Common myeloid progenitor, CD34-positive (primary cell): ENCODE measurements at places on chromosomes 6 and 20.

- no peak for DNase-seq
These were observed 101.6 kb downstream of the TMEM200A start for GRCh38 chr6:130467146-130468050.

DNA sequence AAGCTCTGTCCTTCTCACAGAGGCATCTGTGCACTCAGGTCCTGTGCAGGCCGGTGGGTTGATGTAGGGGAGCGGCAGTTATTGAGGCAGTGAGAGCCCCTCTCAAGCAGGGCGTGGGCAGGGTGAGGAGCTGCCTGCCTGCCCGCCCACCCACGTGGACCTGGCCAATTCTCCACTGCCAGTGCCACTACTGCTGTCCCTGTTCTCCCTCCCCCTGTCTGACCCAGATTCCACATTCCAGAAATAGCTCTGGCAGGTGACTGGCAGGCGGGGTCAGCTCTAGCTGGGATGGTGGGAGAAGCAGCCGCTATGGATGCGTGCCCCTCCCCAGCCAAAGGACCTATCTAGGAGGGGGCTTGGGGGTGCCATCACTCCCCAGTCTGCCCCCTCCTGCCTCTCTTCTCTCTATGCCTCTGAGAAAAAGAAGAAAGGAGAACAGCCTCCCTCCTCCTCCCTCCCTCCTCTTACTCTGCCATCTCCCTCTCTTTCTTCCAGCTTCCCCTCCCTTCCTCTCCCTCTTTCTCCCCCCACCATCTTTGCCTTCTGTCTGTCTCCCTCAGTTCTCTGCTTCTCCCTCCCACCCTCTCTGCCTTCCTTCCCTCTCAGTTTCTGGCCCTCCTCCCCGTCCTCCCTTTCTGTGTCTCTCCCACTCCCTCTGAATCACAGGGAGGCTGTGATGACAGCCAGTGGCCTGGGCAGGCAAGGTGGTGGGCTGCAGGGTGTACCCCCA lies 86.5 kb upstream of the MYL9 start:
- DNase-seq, result no peak

- DNase-seq, result no peak
These were observed 40.3 kb upstream of the IRF4 start for GRCh38 chr6:351011-351866.

GRCh38 chr20:29410806-29411457 lies 1846.5 kb upstream of the DEFB115 start:
- DNase-seq, result no peak

DNA sequence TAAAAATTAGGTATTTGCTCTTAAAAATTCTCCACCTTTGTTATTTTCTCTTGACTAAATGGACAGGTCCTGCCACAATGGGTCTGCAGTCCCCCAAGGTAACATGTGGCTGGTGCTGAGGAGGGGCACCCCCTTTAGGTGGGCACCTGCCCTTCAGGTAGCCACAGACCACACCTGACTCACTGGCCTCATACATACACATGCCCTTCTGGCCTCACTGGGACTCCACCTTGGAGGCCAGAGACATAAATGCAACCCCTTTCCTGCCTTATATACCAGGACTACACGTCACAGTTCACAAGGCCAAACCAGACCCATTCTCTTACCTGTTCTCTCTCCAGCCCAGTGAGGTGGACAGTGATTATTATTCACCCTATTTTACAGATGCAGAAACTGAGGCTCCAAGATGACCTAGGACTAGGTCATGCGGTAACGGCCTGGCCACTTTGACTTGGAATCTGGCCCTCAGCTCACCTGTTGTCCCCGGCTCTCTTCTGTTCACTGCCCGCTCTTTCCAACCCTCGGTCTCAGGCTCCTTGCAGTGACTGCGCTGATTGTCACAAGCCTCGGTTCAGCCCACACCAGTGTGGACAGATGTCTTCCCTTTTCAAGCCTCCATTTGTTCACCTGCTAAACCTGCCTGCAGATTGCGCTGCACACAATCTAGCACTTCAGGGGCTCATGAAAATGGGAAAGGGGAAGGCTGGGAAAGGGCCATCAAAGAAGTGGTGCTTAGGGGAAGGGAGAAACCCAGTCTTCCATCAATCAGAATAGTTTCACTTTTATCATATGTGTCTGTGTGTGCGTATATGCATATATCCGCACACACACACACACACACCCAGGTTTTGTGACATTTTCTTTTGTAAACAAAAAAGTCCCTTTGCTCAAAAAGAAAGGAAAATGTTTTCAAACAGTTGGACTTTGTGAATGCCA lies 121.7 kb downstream of the BCAS1 start:
- no peak for DNase-seq

- DNase-seq, result no peak
These were observed 7.5 kb downstream of the LAMA5 start for GRCh38 chr20:62359491-62360121.

DNA sequence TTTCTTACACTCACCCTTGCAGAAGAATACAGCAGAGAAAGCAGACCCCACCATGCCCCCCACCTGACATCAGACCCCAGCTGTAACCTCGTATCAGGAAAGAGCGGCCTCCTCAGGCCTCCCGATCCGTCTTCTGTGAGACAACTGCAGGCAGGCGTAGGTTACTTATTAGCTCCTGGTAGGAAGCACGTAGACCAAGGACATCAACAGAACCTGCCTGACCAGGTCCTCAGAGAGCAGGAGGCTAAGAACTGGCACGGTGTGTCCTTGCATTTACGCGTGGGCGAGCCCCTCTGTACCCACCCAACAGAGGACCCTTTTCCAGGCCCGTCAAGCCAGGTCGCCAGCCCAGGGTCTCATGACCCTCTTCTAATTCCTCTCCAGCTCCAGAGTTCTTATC lies 51.0 kb downstream of the ABHD12 start:
- no peak for DNase-seq

GRCh38 chr6:157984686-157985225 lies 3.1 kb downstream of the SYNJ2 start:
- peak; percentile 50 for DNase-seq

- no peak for DNase-seq
These were observed 35.9 kb downstream of the OPN5 start for GRCh38 chr6:47817749-47818148.

DNA sequence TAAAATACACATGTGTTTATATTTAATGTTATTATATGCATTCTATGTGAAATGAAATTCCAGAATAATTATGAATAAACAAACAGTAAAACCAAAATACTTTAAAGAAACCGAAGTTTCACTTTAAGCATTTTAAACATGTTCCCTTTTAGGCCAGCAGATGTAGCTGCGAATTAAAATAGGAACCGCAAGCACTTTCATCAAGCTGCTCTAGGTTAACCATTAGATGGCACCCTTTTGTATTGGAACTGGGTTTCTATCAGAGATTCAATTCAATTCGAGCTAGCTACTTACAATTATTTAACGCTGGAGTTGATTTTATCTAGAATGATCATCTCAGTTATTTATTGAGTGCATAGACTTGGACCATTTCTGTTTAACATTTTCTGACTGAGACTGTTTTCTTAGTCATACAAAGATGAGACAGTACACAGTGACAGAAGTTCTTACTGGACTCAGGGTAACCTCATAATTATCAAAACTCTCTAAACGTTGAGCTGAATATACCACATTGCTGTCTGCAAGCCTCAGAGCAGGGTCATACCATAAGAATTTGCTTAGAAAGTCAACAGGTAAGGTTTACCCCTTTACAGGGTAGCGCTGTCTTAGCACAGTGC lies 8.5 kb downstream of the TMEM242 start:
- peak; percentile 88 for DNase-seq

DNA sequence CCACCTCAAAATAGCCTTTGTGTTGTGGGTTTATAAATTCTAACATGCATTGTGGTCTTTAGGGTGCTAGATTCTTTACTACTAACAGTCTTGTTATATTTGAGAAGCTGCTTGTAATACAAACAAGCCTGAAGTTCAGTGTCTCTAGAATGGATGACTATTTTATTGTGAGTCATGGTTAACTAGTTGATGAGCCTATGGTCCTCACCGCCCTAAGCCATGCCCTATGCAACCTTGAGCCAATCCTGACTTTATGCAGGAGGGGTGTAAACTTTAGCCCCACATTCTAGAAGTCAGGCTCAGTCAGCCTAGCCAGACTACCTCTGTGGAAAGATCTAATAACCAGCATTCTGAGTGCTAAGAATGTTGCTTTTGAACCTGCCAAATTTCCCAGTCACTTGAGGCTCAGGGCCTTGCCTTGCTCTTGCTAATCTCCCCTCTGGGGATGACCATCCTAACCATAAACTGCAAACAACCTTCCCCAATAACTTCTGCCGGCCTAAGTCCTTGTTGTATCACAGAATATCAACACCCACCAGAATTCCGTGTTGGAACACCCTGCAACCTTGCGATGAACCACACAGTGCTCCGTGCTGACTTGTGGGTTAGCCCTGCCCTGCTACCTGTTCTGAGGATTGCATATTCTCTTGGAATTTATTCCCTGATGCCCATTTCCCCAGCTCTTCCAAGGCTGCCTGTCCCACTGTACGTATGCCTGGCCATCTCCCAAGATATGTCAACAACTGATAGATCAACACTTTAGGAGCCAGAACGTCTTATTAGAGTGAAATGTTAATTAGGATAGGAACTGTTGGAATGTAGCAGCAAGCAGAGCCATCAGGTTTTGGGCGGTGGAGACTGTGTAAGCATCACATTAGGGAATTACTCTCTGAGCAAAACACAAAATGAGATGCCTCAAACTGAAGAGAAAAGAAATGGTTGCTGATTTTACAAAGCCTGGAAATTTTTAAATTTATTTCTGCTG lies 71.7 kb upstream of the CEP85L start:
- DNase-seq, result no peak

GRCh38 chr6:34792605-34793500 lies 970 bp downstream of the BLTP3A start:
- peak; percentile 83 for DNase-seq

DNA sequence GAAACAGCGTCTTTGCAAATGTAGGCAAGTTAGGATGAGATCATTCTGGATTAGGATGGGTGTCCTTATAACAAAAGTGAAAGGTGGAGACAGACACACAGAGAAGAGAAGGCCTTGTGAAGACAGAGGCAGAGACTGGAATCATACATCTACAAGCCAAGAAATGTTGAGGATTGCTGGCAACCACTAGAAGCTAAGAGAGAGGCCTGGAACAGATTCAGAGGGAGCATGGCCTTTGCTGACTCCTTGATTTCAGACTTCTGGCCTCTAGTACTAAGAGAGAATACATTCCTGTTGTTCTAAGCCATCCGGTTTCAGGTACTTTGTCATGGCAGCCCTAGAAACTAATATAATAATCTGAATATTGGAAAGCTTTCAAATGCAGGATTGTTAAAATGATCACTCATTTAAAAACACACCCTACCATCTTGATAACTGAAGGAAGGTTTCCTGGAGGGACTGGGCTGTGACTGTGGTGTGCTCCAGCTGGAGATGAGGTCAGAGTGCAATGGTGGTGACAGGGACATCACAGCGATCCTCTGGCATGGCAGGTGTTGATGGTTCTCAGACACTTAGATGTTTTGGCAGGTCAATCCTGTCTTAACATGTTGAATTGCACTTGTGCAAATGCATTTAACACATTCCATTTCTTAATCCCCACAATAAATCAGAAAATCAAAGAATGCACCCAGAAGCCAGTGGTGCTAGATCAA lies 25.1 kb downstream of the CD83 start:
- DNase-seq, result no peak

DNA sequence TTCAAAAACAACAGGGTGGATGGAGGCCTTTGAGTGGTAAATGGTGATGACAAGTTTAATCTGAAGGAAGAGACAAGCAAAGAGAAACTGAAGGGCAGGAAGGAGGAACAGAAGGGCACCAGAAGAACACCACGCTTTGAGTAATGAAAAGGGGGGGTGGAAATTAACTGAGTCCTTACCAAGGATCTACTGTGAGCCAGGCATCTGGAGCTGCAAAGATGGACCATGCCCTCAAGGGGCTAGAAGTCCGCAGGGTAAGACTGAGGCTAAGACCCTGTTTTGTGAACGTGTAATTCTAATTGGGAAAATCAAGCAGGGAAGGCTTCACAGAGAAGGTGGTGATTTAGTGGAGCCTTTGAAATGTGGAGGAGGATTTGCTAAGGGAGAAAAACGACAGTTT lies 1.6 kb downstream of the NDRG3 start:
- no peak for DNase-seq

- DNase-seq, result no peak
These were observed 45.0 kb upstream of the TRIM26 start for GRCh38 chr6:30258204-30258603.

DNA sequence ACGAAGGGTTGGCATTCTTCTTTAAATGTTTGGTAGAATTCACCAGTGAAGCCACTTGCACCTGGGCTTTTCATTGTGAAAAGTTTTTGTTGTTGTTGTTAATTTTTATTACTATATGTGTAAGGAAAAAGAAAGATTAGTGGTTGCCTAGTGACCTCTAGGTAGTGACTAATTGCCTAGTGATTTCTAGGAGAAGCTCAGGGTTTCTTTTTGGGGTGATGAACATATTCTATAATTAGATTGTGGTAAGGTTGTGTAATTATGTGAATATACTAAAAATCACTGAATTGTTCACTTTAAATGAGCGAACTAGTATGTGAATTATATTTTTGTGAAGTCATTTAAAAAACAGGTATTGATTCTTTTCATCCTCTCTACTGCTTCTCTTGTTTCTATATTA lies 123.8 kb upstream of the TMEM170B start:
- no peak for DNase-seq

GRCh38 chr6:9458424-9458823 lies 956.5 kb downstream of the TFAP2A start:
- DNase-seq, result no peak

GRCh38 chr6:35078226-35078850 lies 62.8 kb downstream of the TCP11 start:
- no peak for DNase-seq

- DNase-seq, result no peak
These were observed 118.5 kb downstream of the SNX5 start for GRCh38 chr20:17849901-17850683.

- no peak for DNase-seq
These were observed 44.4 kb upstream of the NEDD9 start for GRCh38 chr6:11276911-11277274.

GRCh38 chr6:105075210-105075609 lies 104.6 kb downstream of the POPDC3 start:
- no peak for DNase-seq
